ENCODE measurements at places on chromosomes 5 and 9.
A peak's percentile ranks its signal among the peaks of the same experiment; 100 is the strongest.

DNA sequence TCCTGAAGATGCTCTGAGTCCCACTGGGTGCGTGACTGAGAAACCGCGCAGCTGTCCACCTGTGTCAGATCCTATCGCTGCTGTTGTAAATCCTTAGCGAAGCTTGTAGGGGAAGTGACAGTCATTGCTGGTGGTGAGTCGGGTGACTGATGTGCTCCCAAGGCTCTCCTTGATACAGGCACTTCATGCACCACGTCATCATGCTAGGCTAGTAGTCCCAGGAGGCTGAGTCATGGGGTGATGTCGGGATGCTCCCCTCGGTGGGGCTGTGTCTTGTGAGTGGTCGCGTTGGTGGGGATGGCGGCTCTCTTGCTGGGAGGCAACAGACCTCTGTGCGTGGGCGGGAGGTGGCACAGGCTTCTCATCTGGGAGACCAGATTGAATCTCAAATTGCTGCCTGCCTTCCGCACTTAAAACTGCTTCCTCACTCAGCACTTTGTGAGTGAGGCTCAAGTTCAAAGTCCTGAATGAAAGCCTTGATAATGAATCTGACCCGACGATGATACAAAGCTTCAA, 84.7 kb downstream of the CSNK1A1 start:
- peak; percentile 64 for DNase-seq

DNA sequence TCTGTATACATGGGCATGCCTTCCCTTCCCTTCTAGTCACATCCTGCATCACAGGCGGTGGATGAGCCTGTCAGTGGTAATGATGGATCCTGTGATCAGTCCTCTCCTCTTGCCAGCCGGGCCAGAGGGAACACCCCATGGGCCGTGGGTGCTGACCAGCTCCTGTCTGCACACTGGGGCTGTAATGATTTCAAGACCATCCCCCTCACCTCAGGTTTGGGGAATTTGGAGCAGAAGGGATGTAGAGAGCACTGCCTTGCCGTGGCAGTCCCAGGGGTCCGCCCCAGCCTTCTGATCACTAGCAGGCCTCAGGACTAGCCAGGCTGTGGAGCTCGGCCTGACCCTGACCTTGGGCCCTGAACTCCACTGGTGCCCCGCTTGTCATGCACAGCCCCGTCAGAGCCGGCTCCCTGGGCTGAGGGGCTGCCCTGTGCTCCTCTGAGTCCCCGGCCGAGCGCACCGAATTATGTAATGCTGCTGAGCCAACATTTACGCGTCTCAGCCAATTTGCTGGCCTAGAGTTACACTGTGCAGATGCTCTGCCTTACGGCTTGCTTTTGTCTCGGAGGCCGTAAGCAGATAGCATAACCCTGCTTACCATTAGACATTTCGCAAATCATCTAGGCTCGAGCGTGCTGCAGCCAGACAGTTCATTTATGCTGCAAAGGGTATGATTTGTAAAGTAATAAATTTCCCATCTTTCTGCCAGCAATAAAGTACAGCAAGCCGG, 155.3 kb downstream of the MACROH2A1 start:
- no peak for DNase-seq

GRCh38 chr5:68534956-68535520, 319.5 kb downstream of the PIK3R1 start:
- DNase-seq = no peak

DNA sequence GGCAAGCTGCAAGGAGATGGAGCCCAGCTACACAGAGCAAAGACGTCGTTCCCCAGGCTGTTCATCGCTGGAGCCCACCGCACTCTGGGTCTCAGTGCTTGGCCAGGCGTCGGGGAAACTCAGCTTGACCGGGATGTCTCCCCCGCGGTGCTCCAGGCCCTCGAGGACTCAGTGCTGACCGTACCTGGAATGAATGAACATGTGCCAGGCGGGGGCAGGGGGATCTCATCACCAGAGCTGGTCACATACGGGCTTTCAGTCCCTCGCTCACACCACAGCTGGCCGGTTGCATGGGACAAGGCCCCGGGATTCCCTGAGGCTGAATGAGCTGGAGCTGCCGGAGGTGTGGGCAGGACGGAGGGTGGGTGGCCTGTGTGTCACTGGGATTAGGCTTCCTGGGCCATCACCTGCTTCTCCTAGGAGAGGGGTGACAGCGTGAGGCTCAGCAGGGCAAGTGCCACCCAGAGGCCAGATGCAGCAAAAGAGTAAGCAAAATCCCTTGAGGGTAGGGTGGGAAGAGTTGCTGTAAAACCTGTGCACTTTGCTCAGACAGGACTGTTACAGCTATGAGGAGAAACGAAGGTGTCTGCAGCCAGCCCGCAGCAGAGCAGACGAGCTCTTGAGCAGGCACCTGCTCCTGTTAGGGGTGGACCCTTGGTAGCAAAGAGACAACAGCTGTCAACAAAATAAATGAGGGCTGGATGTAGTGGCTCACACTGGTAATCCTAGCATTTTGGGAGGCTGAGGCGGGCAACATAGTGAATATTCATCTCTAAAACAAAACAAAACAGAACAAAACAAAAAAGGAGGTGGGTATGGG, 70.7 kb upstream of the RAPGEF1 start:
- DNase-seq = no peak

DNA sequence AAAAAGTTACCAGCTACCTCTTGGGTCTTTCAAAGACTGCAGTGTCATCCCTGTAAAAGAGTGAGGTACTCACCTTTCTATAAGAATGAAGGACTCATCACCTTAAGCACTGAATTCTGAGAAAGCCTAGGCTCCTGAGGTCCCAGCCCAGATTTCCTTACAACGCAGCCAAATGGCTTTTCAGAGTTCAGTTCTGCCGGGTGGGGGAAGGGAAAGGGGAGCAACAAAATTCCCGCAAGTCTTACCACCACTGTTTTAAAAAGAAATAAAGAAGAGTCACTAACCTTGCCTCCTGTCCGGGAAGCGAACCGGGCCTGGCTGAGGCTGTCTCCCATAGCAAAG, 373 bp downstream of the ADAMTS12 start:
- no peak for DNase-seq

DNA sequence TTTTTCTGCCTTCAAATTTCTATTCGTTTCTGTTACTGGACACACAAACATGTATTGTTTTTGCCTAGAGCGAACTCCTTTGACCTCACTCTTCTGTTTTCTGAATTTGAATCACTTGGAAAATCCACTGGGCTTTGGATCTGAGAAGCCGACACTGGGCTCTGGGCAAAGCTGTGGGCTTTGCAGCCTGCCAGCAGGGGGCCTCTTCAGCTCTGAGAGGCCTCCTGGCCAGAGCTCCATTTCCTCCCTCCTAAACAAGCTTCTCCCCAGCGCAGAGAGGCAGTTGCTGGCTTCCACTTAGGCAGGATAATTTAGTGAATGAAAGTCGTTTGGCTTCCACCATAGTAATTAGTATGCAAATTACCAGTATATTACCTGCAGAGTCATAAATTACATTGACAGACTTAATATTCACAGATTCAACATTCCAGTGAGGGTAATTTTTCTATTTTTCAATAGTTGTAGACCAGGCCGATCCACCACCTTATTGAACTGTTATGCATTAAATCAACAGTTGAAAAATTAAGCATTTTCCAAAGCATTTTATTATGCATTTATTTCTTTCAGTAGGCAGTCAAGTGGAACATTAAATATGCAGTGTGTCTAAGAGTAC, 104.0 kb upstream of the ZNF366 start:
- DNase-seq = peak; percentile 63

DNA sequence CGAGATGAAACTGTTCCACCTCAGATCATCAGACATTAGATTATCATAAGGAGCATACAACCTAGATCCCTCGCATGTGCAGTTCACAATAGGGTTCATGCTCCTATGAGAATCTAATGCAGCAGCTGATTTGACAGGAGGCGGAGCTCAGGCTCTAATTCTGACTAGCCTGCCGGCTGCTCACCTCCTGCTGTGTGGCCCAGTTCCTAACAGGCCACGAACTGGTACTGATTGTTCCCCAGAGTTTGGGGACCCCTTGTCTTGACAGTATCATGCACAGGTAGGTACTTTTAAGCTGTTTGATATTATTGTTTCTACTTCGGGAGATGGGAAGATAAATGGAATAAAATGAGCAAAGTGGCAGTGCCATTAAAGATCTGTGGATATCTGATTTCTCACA, 66.9 kb downstream of the ZCCHC7 start:
- DNase-seq = no peak

DNA sequence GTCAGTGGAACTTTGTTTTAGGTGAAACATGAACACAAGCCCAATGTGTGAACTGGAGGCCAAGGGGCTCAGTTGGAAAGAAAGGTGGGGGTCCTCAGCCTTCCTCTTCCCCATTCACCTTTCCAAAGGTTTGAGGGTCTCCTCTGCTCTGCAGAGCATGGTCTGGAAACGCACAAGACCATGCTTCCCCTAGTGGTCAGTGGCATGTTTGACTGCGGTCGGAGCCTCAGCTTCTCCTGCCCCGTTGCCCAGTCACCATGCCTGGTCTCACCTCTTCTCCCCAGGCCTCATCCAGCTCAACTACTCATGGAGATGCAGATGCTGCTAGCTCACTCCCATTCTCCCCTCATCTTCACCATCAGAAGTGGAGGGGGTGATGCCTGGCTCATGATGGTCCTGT, 340.3 kb downstream of the GADD45G start:
- no peak for DNase-seq

- DNase-seq = peak; percentile 22
Observed at GRCh38 chr5:56986626-56986947, 34.7 kb upstream of the MIER3 start.

DNA sequence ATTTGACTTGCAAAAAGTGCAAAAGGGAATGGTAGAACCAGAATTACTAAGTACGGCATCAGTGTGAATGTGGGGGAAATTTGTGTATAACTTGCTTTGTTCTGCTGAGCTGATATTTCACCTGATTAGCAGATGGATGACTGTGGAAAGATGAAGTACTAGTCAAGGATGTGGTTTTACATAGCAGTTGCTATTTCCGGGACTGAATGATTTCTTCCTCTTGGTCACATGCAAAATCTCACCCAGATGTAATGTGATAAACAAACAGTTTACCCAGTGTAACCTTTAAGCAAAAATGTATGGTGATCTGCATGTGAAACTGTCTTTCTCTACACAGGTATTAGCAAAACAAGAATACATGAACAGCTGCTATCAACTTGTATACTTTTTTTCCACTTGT, 46.1 kb downstream of the DCP2 start:
- DNase-seq = peak; percentile 54

- no peak for DNase-seq
Observed at GRCh38 chr5:158884827-158885518, 214.7 kb downstream of the EBF1 start.

DNA sequence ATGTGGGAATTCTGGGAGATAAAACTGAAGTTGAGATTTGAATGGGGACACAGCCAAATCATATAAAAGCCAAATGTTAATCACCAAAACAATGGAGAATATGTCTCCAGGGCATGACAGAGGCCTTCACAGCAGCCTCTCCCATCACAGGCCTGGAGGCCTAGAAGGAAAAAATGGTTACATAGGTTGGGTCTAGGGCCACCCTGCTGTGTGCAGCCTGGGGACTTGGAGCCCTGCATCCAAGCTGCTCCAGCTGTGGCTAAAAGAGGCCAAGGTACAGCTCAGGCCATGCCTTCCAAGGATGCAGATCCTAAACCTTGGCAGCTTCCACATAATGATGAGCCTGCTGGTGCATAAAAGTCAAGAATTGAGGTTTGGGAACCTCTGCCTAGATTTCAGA, 85.1 kb downstream of the JAKMIP2 start:
- DNase-seq = no peak

DNA sequence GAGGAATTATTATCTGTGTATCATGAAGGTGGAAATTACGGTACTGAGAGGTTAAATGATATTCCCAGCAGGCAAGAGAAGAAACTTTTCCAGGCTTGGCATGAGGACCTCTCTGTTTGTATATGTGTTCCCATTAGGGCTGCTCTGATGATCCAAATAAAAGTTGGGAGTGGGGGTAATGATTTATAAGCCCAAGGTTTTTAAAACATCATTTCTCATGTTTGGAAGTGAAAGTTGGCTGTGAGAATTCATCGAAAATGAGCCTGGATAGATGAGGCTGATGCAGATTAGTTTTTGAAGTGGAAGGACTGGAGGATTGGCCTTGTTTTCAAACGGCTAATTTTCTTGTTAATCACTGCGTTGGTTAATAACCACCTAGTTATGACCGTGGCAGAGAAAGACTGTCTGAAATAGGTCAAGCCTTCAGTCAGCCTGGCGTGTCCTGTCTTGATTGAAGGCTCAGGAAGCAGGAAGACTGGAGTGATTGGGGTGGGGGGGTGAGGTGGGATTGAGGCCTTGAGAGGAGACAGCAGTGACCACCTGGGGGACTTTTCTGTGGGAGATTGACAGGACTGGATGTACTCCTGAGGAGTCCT, 391.0 kb upstream of the WWC1 start:
- DNase-seq = no peak

- peak; percentile 86 for DNase-seq
Observed at GRCh38 chr9:130578865-130579737, at the start of gene FUBP3. Gene FUBP3 (plus strand): TSS chr9:130579577. CDS start chr9:130579681, 104 bp downstream.

Measured in bronchial epithelial cell (primary cell).